ENCODE measurements at places on chromosomes 3 and 15.
A peak's percentile ranks its signal among the peaks of the same experiment; 100 is the strongest.

GRCh38 chr3:58299839-58300516 is 6.1 kb upstream of the RPP14 start:
- DNase-seq = no peak

- no peak for DNase-seq
Observed at GRCh38 chr3:37536840-37537239, 324.8 kb upstream of the CTDSPL start.

DNA sequence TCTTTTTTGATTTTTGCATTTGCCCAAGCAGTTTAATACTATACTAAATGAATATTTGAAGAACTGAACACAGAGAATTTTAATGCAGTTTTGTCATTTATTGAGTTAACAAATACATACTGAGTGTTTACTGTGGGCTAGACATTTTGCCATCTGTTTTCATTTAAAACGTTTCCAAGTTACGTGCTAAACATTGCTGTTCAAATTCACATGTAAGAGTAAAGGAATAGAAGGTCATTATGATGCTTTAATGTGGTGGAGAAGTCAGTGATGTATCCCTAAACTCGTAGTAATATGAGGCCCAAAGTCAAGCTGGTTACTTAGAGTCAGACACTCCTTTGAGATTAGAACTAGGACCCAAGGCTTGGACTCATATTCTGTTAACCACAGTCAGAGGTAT is 49.4 kb downstream of the CRYBG3 start:
- DNase-seq = no peak

GRCh38 chr15:41556677-41557076 is 2.3 kb upstream of the TYRO3 start:
- DNase-seq = no peak

- no peak for DNase-seq
Observed at GRCh38 chr15:88591384-88591783, 29.8 kb upstream of the AEN start.

DNA sequence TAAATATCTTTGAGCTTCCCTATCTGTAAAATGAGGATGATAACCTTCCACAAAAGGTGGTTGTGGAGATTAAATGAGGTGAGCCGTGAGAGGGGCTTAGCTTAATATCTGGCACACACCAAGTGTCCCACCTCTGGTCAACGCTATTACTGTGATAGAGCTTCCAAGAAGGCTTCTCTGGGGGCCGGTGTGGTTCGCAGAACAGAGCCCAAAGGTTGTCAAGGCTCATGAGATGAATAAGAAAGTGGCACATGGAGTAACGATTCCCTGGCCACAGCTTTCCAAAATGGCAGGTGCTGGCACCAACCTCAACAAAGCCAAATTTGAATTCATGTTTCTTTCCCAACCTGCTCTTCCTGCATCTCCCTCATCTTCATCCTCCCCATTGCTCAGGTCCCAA is 10.4 kb downstream of the KY start:
- DNase-seq = no peak

DNA sequence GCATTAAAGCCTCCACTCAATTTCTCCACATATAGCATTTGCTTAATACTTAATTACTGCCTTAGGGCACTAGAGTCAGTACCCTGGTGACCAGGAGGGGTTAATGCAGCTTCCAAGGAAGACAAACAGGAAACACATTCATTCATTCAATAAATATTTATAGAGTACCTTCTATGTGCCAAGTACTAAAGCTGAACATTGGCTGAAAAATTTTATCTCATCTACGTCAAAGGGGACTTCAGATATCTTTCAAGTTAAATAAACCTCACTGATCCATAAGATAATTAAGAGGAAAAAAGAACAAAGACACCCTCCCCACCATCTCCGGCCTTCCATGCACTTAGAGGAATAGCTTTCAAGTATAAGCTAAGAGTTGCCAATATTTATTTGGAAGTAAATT is 156.9 kb upstream of the PRICKLE2 start:
- no peak for DNase-seq

DNA sequence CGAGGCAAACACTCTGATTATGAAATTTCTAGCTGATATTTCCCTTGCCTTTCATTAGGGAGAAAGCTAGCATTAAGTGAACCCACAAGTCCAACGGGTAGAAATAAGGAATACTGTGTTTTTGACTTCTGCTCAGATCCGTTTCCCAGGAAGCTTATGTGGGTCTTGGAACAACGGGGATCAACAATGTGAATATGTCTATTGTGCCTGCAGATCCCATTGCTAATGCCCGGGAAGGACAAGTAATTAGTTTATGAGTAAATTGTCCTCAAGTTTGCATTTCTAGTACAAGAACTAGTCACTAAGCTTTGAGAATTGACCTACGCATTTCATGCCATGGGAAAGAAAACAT is 236.4 kb downstream of the UACA start:
- no peak for DNase-seq

GRCh38 chr15:58332676-58333400 is 99.0 kb upstream of the LIPC start:
- DNase-seq = no peak

DNA sequence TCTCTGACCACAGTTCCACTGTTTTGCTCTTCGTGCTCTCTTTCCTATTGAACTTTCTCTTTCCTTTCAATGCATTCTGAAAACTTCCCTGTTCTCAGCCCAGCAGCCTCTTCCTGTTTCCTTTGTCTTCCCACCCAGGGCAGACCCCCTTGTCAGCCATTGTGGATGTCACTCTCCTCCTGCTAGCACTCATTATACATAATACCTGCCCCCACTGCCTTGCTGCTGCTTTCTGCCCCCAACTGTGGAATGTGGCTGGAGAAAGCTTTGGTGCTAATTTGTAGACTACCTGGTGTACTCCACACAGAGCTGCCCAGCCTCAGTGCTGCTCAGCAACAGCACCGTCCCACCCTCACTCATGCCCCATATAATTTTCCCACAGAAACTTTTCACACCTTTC is 80.2 kb downstream of the CHCHD6 start:
- DNase-seq = no peak

DNA sequence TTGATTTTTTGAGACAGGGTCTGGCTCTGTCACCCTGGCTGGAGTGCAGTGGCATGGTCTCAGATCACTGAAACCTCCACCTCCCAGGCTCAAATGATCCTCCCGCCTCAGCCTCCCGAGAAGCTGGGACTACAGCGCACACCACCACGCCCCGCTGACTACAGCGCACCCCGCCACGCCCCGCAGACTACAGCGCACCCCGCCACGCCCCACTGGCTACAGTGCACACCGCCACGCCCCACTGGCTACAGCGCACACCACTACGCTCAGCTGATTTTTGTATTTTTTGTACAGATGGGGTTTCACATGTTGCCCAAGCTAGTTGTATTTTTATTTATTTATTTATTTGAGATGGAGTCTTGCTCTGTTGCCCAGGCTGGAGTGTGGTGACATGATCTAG is 35.6 kb downstream of the SLC51A start:
- DNase-seq = peak; percentile 21

DNA sequence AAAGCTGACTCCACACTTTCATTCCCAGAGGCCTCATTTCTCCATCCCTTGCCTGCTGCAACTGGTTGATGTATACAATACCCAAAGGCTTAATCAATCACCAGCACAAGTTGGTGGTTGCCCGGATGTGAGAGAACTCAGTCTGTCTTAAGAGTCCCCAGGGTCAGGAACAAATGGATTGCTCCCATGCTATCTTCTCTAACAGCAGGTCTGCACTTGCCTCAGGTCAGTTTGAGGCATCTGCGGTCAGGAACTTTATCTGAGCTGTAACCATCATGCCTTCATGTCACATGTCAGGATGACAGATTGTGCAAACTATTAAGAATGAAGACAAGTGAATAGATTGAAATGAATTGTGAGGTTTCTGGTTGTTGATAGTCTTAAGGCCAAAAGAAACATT is 56.1 kb downstream of the BFSP2 start:
- DNase-seq = no peak

- DNase-seq = no peak
Observed at GRCh38 chr3:183745300-183746098, 47.9 kb downstream of the YEATS2 start.

- no peak for DNase-seq
Observed at GRCh38 chr3:58117561-58118181, 93.1 kb downstream of the DNASE1L3 start.

DNA sequence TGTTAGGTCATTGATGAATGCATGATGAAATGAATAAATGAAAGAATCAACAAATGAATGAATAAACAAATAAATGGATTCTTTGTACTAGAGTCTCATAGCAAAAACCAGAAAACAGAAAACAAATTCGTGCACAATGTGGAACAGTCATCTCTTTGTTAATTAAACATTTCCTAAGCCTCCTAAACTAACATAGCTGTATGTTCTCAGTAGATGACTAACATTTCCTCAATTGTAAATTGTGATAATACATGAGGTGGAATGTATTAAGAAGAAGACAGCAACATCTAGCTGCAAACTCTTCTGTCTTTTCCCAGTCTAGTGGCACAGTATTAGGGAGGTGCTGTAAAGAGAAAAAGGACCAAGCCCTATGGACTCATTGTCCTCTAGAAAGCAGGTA is 1021.0 kb downstream of the MCTP2 start:
- DNase-seq = no peak

DNA sequence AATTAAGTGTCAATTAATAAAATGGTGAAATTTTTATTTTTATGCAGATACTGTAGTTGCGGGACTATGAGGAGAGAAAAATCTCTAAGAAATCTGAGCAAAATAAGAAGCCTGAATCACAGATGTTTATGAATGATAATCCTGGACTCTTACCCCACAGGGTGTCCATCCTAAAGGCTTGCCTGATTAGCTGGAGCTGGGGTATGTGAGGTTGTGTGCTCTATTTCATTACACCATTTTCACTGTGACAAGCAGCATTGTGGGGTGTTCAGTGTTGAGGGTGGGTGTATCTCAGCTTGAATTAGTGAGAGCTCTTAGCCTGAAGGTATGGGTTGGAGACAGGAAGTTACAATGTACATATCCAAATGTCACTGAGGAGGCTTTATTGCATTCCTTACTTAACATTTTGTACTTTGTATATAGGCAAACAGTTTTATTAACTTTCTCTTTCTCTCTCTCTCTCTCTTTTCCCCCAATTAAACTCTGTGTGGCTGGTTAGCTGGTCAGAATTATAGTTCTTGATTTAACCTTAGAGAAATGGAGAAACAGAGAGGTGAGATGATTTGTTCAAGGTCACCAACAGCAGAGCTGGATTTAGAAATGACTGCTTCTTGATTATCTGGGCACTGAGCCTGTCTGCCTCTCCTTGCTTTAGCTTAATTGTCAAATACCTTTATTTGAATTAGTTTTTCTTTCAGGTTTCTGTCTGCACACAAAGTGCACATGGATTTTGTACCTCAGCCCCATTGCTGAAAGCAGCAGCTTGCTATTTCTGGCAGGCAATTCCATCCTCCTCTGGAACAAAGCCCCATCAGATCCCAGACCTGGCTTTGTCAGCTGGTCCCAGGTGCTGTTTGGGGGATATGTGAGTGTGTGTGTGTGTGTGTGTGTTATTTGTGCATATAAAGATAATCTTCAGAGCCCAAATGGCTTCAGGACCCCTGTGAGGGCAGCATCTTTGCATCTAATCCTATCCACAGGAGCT is 35.8 kb downstream of the GJD2 start:
- no peak for DNase-seq

GRCh38 chr3:14625443-14625842 is 26.1 kb upstream of the CCDC174 start:
- no peak for DNase-seq

- DNase-seq = no peak
Observed at GRCh38 chr3:152717252-152717651, 117.7 kb upstream of the P2RY1 start.

- DNase-seq = no peak
Observed at GRCh38 chr15:43277901-43278300, 11.2 kb upstream of the TGM5 start.

- no peak for DNase-seq
Observed at GRCh38 chr3:133845127-133845526, 39.5 kb downstream of the SRPRB start.
